ENCODE measurements at places on chromosomes 13 and 19.

DNA sequence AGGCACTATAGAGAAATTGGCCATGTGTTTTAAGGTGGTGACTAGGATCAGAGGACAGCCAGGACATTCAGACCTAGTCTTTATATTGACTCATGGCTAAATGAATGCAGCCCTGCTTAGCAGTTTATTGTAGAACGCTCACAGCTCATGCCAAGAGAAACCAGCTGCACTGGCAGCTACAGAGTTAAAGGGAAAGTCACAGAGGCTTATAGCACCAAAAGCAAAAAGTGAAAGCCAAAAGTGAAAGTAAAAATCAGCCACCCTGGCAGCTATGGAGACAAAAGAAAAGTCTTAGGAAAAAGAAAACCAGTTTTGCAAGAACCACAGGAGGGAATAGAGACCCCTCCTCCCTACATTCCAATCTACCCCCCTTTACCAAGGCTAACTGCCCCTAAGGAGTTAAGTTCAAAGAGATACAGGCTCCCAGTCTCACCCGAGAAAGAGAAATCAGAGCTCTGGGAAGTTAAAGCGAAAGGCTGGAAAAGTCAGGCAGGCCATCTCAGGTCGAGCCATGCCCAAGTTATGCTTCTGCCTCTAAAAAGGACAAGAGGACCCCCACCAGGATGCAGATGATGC lies 99.0 kb downstream of the ZNF429 start:
- peak; percentile 13 for DNase-seq

DNA sequence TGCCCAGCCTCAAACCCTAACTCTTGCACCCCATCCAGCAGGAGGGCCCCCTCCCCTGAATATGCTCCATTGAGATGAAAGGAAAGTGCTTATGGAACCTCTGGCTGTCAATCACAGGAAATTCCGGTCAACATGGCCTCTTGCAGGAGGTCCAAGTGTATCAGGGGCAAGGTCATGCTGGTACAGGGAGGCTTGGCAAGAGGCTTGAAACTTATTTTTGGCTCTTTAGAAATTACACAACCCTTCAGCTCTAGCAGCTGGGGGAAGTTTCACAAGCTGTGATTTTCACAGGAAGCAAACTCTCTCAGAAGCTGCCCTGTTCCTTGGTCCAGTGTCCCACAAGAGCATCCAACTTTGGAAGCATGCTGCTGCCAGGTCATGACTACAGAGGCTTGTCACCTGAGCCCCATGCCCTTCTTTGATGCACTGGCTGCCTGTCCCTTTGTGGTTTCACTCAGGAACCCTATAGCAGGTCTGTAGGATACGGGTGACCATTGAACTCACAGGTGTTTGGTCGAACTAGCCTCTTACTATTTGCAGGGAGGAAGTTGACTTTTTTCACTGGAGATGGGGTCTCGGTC lies 8.4 kb downstream of the ASF1B start:
- DNase-seq: no peak

GRCh38 chr13:98653463-98653985 lies 76.6 kb upstream of the STK24 start:
- peak; percentile 97 for DNase-seq

DNA sequence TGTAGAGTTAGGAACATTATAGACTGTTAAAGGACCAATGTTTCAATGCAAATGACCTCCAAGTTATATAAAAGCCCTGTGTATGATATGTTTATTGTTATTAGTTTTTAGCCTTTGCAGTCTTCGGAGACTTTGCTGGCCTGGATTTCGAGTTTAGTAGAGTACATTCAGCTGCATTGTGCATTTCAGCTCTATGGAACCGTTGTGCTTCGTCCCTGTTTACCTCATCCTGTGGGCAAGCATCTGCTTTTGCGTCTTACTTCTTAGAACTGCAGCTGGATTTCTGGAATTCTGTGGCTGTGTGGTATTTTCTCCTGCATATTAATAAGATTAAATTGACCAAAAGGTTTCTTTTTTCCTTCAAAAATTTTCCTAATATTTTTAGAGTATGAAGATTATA lies 138.6 kb downstream of the KCNRG start:
- no peak for DNase-seq

GRCh38 chr13:29511980-29512379 lies 83.5 kb downstream of the SLC7A1 start:
- no peak for DNase-seq

DNA sequence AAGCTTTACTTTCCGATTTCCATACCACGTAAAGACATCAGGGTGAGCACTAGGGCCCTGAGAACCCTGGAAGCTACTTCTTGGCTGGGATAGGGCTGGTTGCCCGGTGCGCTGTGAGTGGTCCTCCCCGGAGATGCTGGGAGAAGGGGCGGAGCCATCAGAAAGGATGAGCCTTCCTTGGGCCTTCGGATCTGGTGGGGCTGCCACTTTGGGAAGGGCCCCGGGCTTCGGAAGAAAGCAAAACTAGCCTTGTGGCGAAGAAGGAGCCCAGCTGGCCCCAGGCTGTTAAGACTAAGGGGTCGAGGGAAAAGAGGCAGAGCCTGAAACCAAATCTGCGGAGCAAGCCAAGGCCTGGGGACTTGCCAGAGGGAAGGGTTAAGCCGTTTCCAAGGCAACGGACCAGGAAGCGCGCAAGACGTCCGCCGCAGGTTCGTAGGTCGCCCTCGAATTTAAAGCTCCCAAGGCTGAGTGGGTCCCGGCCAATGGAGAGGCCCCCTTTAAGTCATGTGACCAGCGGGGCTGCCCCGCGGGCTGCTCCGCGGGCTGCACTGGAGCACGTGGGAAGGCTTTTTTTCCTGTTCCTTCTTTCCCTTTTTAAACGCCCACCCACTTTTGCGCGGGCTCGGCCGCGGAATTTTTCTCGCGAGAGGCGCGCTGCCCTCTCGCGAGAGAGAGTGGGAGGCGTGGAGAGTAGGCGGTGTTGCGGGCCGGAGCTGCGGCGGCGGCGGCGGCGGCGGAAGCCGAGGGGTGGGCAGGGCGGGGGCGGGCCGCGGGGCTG lies 426 bp upstream of the AKAP11 start:
- peak; percentile 100 for DNase-seq

DNA sequence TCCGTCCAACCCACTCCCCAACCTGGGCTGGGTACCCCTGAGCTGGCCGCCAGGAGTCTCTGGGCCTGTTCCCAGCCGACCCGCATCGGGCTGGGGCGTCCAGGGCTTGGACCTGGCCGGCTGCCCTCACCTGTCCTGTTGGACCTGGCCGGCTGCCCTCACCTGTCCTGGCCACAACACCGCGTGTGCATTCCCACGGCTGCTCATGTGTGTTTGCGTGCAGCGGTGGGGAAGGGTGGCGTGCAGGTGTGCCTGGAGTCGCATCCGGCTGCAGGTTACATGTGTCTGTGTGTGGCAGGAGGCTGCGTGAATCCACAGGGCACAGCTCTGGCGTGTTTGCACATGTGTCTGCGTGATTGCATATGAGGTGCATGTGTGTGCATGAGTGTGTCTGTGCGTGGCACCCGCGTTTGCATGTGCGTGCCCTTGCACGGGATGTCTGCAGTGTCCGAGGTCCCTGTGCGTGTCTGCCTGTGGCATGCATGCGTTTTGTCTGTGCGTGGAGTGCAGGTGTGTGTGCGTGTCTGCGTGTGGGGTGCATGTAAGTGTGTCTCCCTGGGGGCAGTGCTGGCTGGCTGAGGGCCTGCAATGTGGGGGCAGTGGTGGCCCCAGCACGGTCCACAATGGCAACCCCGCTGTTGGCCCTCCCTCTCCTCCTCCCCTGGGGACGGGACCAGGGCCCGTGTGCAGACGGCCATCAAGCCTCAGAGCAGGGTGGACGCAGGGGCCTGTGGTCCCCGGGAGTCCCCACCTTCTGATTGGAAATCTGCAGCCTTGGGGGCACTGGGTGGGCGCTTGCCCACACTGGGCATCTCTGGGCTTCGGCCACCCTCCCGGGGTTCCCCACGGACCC lies 3.4 kb downstream of the EFNA2 start:
- no peak for DNase-seq

All from NCI-H82 (cell line).